ENCODE measurements at places on chromosomes 1 and 21. TPM values are rescaled to one million over a fixed set of nuclear protein-coding genes. Genes with fewer than 3 reads are reported as not detected.

The LRRIQ3 gene
- 0.36 TPM for total RNA-seq

GRCh38 chr1:165257969-165258459, 98.5 kb downstream of the LMX1A start:
- peak; percentile 69 for DNase-seq

DNA sequence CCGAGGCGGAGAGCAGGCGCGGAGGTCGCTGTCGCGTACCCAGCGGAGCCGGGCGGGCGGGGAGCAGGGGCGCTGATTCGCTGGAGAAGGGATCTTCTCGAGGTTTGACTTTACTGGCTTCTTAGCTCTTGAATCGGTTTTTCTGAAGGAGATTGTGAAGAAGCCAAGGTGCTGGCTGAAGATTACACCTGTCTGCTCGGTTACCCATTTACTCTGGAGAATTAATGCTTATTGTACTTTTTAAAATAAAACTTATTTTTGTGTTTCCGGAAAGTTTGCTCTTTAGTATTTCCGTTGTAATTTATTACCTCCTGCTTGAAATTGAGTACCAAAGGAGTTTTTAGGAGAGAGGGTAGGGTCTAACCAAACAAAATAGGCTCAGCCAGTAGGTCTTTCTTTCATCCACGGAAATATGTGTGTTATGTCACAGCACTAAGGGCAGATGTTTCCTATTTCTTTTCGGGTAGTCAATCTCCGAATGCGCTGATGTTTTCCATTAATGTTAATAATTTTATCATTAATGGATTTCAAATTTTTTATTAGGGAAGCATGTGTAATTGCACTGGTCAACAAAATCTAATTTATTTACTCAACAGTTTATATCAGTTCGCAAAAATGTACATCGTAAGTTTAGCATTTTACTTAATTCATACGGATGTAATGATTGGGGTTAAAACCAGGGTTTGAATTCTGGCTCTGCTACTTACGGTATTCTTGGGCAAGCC, 510 bp upstream of the GNG5 start:
- DNase-seq: no peak

The TPTE gene
- not detected for total RNA-seq

The ARTN gene
- total RNA-seq: 0.99 TPM

The SYTL1 gene
- not detected for total RNA-seq

The CD247 gene
- 1.8 TPM for total RNA-seq

Measured in sigmoid colon (tissue), 7 donors.